CD4-positive, alpha-beta T cell treated with Interleukin-6 at 100 ng/mL for 8 hours (primary cell): ENCODE measurements at places on chromosomes 13 and 19.
A peak's percentile ranks its signal among the peaks of the same experiment; 100 is the strongest.

DNA sequence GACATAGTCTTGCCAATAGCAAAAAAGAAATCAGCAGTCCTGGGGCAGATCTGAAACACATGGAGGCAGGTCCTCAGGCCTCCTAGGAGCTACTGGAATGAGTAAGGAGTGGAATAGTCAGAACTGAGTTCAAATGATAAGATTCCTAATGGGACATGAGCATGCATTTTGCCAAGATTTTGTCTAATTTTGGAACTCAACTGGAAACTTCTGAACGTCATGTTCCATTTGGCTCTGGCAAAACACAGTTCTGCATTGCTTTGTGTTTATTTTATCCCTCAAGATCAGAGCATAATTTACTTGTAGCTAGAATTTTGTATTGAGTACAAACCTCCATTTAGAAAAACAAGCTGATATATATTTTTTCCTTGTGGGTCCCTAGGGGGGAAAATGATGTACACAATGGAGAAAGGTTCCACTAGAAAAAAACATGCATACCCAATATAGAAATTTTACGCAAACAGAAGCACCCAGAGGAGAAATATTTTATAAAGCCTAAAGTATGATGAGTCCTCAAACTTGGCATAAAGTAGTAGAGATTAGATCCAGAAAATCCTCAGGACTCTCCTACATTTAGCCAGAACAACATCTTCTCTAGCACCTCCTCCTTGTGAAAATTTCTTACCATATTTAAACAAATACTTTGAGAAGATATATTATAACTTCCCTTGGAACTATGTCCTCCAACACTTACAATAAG, 149.0 kb upstream of the SERP2 start:
- no peak for DNase-seq

DNA sequence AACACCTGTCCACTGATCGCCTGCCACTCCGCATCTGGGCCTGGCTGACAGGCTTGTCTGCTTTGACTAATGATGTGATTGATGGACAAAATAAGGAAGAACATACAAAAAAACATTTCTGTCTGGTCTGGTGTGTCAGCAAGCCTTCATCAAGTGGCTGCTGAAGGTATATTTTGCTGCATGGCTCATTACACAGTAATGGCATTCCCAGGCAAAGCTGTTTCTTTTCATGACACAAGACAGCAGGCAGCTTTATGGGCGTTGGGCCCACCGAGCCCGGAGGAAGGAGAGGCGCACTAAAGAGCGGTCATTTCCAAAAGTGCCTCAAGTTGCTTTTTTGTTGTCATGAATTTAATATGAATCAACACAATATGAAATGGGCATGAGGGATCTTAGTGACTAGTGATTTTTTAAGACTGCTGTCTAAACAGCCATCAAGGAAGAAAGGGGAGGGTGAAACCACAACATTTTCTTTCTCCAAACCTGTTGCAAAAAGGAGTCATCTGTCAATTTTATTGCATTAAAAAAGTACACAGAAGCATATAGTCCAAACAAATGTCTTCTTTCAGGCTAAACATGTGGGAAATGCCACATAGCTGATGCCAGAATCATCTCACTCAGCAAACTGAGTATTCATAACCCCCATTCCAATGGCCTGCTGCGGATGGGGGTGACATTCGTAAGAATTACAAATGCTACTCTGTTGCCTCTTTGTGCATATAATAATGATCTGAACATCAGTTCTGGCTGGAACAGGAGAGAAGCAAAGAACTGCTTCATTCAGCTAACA, 476.6 kb downstream of the ZNF536 start:
- no peak for DNase-seq

- DNase-seq = no peak
Observed at GRCh38 chr13:109361562-109362289, 424.7 kb downstream of the IRS2 start.

- no peak for DNase-seq
Observed at GRCh38 chr19:4523306-4524110, 5.2 kb upstream of the PLIN4 start.

- no peak for DNase-seq
Observed at GRCh38 chr19:16509141-16510061, 13.2 kb downstream of the C19orf44 start.

- DNase-seq = no peak
Observed at GRCh38 chr13:37918751-37919150, 49.2 kb upstream of the TRPC4 start.

DNA sequence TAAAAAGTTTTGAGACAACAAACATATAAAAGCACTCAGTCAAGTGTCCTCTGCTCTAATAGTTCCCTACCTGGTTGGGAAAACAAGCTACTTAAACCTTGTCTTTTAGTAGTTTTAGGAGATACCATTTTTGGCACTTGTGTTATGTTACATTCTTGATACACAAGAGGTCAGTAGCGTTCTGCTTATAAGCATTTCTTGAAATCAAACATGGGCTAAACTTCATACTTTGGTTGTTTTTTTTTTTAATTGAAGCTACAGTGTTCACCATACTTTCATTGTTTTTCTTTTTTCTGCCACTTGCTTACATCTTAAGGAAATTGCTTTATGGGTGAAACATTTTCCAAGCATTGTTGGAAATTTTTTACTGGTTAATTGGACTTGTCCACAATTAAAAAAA, 12.9 kb downstream of the NHLRC3 start:
- DNase-seq = no peak

- no peak for DNase-seq
Observed at GRCh38 chr13:42650506-42650905, 76.6 kb downstream of the TNFSF11 start.

DNA sequence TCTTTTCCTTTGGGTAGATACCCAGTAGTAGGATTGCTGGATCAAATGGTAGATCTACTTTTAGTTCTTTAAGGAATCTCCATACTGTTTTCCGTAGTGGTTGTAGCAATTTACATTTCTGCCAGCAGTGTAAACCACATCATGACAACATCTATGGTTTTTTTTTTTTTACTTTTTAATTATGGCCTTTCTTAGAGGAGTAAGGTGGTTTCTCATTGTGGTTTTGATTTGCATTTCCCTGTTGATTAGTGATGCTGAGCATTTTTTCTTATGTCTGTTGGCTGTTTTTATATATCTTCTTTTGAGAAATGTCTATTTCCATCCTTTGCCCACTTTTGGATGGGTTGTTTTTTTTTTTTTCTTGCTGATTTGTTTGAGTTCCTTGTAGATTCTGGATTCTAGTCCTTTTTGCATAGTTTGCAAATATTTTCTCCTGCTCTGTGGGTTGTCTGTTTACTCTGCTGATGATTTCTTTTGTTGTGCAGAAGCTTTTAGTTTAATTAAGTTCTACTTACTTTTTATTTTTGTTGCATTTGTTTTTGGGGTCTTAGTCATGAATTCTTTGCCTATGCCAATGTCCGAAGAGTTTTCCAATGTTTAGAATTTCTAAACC, 38.8 kb downstream of the TDRD3 start:
- no peak for DNase-seq

DNA sequence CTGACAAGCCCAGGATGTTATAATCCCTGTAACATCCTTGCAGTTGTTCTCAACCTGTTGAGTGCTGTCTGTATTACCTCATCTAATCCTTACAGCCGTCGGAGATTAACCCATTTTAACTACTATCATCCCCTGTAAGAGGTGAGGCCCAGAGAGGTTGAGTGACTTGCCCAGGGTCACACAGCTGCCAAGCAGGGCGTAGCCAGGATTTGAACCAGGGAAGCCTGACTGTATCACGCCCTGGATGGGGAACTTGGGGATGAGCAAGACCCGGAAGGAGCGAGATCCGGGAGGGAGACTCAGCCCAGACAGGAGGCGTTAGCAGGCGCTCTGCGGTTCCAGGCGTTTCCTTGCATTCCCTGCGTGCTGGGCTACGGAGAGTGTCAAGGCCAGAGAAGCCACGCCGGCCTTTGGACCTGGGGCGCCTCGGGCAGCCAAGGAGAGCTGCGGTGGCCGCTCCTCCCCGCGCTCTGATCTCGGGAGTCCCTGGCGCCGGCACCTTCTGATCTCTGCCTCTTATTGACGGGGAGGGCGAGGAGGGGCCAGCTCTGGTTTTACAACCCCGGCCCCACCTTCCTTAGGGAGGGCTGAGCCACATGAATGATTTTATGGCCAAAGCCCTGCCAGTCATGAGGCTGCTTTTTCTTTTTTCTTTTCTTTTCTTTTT, 6.2 kb downstream of the SULT2B1 start:
- DNase-seq = no peak

- no peak for DNase-seq
Observed at GRCh38 chr13:73939603-73940002, 194.6 kb downstream of the KLF12 start.

DNA sequence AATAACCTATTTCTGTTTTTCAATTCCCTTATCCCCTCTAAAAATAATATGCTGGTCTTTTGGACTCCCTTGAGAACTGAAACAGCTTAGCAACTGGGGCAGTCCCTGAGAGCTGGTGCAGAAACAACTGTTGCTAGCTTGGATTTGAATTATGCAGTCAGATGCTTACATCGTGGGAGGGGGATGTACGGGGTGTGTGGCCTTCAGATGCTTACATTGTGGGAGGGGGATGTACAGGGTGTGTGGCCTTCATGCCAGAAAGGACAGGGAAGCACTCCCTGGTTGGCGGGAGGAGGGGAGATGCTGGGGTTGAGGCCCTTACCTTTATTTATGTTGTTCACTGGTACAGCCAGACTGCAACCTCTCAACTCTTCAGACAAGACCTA, 25.6 kb downstream of the LRCH1 start:
- DNase-seq = no peak

GRCh38 chr19:1465191-1466016, 13.6 kb downstream of the C19orf25 start:
- no peak for DNase-seq

GRCh38 chr19:29858000-29858596, 46.3 kb downstream of the CCNE1 start:
- peak; percentile 31 for DNase-seq

GRCh38 chr19:2429917-2430535, 2.6 kb upstream of the TIMM13 start:
- DNase-seq = no peak

DNA sequence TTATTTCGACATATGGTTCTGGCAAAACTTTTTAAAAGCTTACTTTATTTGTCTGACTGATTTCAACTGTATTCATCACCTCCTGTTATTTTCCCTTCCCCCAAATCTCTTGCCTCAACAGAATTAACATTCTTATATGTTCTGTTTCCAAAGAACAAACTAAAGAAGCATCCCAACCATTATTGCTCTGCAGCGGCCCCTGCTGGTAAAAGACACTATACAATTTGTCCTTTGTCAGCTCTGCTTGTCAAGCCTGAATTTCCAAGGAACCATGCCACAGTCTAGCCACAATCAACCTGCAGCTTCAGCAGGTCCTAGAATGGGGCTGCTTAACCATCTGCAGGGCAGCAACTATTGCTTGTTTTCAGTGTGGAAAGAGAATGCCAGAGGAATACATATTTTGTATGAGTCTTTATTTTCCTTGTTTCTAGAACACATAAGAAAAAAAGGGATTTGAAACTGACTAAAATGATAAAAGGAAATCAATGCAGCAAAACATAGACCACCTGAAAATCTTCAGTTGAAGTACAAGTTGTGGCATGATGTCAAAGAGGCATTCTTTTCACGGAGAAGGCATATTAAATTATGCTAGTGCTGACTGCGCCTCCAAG, 845.3 kb downstream of the DIAPH3 start:
- peak; percentile 3 for DNase-seq

GRCh38 chr19:2906631-2907195, 6.0 kb downstream of the ZNF57 start:
- DNase-seq = no peak

GRCh38 chr19:20162821-20163220, 4.2 kb upstream of the ZNF486 start:
- DNase-seq = peak; percentile 36

GRCh38 chr19:33720691-33721682, 75.7 kb upstream of the KCTD15 start:
- no peak for DNase-seq

- peak; percentile 37 for DNase-seq
Observed at GRCh38 chr13:74575729-74576125, 441.5 kb upstream of the KLF12 start.
